ENCODE measurements at places on chromosomes 2 and 18.

- DNase-seq, result no peak
Observed at GRCh38 chr18:26419746-26420145, 128.6 kb downstream of the KCTD1 start.

DNA sequence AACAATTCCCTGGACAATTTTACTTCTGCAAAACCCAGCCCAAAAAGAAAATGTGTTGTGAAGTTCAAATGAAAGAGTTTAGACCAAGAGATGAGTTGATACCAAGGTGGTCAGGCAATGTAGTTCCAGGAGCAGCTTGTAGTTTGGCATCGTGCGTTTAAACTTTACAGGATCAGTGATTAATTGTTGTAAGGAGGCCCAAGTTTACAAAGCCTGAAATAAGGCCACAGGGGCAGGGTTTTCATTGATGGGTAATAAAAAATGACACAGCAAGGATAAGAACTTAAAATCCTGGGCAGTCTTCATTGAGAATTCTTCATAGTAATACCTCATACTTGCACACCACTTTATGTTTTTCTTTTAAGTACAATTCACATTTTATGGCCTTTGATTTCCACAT is 463.9 kb upstream of the HNRNPA3 start:
- no peak for DNase-seq

DNA sequence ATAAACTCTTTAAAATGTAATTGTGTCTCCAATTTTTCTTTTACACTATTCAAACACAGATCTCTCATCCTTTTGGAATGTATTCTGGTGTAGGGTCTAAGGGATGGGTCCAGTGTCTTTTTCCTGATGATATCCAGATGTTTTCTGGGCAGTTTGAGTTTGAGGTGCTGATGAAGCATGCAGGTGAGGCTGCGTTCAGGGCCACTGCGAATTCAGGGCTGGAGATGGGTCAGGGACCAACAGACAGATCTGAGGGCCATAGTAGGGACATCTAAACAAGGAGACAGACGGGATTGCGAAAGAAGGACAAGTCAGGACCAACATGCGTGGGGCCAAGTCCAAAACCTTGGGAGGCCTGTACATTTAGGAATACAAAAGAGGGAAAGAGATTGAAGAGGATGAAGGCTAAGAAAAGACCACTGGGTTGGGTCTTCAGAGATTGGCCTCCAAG is 70.2 kb downstream of the ACAA2 start:
- no peak for DNase-seq

GRCh38 chr2:196592331-196592910 is 47.1 kb upstream of the CCDC150 start:
- peak; percentile 24 for DNase-seq

DNA sequence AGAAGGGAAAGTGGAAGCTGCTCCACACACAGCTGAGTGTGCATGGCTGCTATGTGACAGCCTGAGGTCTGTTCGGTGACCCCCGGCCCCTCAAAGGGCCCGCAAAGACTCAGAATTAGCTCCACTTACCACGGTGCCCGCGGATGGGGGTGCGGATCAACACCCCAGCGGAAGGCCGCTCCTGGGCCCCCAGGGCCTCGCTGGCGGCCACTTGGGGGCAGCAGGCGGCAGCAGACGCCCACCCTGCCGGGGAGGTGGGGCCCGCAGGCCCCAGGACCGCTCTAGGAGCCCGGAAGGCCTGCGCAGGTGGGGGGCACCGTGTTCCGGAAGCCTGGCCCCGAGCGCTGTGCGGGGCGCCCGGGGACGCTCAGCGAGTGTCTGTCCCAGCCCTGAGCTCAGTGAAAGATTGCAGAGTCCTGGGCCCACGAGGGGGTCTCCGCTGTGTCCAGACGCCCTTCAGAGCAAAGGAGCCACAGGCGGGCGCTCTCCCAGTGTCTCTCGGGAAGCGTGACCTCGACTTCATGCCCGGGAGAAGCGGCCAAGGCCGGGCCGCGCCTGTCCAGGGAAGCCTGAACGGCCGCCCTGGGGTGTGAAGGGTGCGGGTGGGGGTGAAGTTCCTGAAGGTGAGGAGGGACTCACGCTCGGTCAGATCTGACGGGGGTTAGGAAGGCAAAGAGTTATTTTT is 118.7 kb downstream of the VAPA start:
- no peak for DNase-seq

GRCh38 chr2:103991591-103991990 is 862.3 kb upstream of the POU3F3 start:
- DNase-seq, result no peak

GRCh38 chr2:182187130-182187529 is 201.5 kb downstream of the PPP1R1C start:
- DNase-seq, result no peak

DNA sequence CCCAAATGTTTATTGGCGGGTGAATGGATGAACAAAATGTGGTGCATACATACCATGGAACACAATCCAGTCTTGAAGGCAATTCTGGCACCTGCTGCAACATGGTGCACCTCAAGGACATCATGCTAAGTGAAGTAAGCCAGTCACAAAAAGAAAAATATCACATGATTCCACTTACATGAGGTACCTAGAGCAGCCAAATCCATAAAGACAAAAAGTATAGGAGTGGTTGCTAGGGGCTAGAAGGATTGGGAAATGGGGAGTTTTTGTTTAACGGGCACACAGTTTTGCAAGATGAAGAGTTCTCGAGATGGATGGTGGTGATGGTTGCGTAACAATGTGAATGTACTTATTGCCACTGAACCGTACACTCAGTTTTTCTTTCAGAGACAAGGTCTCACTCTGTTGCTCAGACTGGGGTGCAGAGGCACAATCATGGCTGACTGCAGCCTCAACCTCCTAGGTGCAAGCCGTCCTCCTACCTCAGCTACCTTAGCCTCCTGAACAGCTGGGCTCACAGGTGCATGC is 90.9 kb upstream of the CERS6 start:
- DNase-seq, result no peak

DNA sequence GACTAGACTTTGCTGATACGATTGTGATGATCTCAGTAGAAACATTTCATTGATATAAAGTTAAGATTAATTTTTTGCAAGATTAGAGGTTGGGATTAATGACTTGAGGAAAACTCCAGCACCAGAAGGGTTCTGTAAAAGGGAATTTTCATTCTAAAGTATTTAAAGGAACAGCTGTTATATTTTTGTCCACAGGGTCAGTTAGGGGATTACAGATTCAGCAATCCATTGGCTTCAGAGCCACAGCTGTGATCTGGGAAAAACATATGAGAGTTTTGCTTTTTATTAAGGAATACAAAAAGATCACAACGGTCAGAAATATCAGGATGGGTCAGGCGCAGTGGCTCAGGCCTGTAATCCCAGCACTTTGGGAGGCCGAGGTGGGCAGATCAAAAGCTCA is 19.6 kb upstream of the REV1 start:
- no peak for DNase-seq

- no peak for DNase-seq
Observed at GRCh38 chr18:56314396-56314795, 324.0 kb downstream of the TXNL1 start.

DNA sequence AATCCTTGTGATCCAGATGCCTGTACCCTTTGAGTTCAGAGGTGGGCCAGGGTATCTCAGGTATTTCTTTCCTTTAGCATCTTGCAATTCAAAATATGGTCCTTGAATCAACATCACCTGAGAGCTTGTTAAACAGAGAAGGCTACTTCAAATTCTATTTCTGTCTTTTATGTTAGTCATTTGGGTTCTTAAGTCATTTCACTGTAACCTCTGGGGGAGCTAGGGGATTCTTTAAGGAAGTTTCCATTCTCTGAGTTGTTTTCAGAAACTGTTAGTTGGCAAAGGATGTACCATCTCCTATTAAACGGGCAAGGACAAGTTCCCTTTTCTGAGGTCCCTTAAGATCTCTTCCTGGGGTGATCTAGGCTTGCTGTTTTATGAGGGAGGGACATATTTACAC is 16.6 kb downstream of the CFLAR start:
- DNase-seq, result no peak

- no peak for DNase-seq
Observed at GRCh38 chr2:70767079-70767698, 811 bp downstream of the ADD2 start.

DNA sequence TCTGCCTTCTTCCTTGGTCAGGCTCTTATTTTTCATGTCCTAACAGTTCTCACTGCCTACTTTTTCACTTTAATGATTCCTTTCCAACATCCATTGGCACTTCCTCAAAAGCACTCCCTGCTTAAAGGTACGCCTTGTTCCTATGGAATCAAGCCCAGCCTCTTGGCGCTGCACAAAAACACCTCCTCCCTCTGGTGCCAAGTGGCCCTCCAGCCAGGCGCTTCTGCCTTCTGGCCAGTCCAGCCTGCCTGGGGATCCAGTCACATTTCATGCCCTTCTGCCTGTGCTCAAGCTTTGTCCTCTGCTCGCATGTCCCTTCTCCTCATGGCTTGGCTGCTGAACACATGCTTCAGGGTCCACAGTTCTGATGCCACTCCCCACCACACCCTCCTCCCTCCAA is 6.3 kb downstream of the TPRKB start:
- DNase-seq, result no peak

DNA sequence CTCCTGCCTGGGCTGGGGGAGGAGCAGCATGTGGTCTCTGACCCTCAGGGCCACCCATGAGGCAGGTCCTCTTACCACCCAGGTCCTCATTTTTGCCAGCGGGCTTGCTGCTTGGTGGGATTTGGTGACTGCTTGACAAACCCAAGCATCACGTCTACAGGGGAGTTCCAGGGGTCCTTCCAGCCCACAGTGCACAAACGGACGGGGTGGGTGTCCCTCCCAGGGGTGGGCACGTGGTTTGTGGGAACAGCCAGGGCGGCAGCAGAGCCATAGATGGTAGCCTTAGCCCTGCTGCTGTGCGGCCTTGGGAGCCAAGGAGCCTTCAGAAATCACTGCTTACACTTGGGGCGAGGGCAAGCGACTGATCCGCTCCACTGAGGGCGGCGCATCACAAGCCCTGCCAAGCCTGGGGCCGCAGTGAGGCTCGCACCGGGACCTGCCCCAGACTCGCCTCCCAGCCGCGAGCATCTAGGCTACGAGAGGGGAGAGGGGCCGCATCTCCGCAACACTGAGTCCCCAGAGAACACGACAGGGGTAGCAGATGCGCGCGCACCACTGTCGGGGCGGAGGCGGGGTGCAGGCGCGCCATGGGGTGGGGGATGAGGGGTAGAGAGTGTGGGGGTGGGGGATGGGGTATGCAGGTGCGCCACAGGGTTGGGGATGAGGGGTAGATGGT is 36.9 kb downstream of the SNED1 start:
- no peak for DNase-seq

- no peak for DNase-seq
Observed at GRCh38 chr18:49021433-49022129, 70.8 kb upstream of the SMAD7 start.

- no peak for DNase-seq
Observed at GRCh38 chr2:94873362-94874276, 2.4 kb downstream of the TEKT4 start.

GRCh38 chr2:81195017-81195773 is 890.6 kb upstream of the LRRTM1 start:
- DNase-seq, result no peak

- DNase-seq, result peak; percentile 13
Observed at GRCh38 chr2:190277234-190278112, 42.2 kb downstream of the HIBCH start.

DNA sequence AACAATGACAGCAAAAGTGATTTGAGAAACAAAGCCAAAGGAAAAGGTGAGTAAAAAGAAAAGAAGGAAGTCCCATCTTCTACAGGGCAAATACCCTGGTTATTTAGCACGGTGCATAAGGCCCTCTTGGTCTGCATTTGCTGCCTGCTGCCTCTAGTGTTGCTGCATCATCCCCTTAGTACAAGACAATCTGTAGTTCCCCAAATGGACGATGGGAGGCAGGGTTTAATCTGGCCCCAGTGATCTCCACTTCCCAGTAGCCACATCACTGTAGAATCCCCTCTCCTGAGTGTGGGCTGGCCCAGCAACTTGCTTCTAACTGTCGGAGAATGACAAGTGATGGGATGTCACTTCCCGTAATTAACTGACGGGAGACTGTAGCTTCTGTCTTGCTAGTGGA is 85.1 kb downstream of the CTAGE1 start:
- DNase-seq, result no peak

GRCh38 chr2:115480741-115481140 is 1038.3 kb downstream of the DPP10 start:
- no peak for DNase-seq

DNA sequence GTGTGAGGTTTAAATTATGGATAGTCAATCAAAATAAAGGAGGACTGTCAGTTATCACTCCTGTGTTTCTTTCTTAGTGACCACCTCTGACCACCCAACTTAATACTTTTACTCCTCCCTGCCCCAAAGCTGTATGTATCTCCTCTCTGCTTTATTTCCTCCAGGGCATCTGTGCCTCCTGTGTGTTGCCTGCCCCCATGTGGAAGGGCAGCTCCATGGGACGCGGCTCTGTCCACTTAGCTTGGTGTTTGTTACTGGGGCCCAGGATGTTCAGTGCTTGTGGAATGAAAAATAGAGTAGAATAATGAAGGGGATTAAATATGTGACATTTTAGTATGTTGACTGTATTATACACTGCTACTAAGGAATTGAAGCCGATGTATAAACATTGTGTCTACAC is 9.8 kb downstream of the ACP1 start:
- DNase-seq, result no peak

DNA sequence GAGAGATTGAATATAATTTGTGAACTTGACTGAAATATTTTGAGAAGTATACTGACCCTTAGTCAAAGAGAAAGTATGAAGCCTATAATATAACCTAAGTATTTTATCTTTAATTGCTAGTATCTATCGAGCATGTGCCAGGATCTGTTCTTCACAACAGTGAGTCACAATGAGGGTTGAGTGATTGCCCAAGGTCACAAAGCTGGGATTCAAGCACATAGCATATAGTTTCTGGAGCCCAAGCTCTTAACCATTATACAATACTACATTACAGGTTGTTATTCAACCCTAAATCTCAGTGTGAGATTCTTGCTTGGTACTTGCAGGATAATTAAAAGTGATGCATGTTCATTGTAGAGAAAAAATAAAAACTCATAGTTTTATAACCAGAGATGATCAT is 97.2 kb downstream of the RAB3GAP1 start:
- DNase-seq, result no peak

DNA sequence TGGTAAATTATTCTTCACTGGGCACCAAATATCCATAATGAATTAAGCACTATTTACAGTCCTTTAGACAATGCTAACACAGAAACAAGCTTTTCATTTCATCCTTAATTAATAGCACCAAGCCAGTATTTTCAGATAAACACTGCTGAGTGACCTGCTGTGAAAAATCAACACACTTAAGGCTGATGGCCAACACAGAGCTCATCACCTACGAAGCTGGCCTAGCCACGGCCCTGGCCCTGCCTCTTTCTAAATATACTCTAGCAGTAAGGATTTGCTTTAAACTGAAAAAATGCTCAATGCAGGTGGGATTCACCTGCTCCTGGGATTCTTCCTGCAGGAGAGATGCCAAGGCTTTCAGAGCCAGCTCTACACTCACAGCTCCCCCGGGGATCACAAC is 18.4 kb downstream of the CYB5A start:
- DNase-seq, result no peak

DNA sequence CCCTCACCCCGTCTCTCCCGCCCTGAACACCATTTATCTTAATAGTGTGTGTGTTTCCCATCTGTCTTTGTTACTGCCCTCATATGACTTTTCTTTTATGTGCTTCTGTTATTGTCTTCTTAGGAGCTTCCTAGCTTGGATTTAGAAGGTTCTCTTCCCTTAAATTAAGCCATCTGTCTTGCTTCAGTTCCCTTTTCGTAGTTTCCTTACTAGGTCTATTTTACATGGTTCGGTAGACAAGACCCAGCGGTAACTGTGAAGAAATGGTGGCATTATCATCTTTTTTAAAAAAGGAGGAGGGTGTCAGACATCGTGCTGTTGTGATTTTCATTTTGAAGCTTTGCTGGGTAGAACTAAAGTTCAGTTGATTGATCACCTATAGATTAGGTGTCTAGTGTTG is 10.3 kb downstream of the NCK2 start:
- DNase-seq, result no peak
